Neuronal stem cell (in vitro differentiated cells): ENCODE measurements at places on chromosomes 13 and 19.

- no peak for DNase-seq
Observed at GRCh38 chr19:47714339-47714738, 1.1 kb downstream of the EHD2 start.

GRCh38 chr13:58620176-58620575, 988.6 kb downstream of the PCDH17 start:
- DNase-seq = no peak

GRCh38 chr13:99995589-99996380, 14.2 kb downstream of the ZIC2 start:
- peak; percentile 61 for DNase-seq

- no peak for DNase-seq
Observed at GRCh38 chr19:4264812-4265211, 14.3 kb upstream of the SHD start.

GRCh38 chr13:59689057-59689456, 474.7 kb downstream of the DIAPH3 start:
- DNase-seq = no peak

DNA sequence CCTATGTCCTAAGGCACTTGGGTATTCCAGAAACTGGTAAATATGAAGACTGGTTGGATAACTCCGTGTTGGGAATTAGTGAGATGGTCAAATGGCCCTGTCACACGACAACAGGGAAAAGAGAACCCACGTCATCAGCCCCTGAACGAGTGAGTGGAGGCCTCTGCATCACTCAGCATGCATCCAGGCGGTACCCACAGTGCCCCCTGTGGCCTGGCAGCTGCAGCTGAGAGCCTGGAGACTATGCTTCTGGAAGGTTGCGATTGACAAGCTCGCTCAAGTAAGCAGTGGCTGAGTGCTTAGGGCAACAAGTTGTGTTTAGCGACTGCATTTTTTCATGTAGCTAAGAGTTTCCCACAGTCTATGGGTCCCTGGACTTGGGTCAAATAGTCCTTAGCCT, 55.9 kb downstream of the COL4A2 start:
- DNase-seq = no peak

- no peak for DNase-seq
Observed at GRCh38 chr13:75263741-75264407, 218.1 kb downstream of the TBC1D4 start.

DNA sequence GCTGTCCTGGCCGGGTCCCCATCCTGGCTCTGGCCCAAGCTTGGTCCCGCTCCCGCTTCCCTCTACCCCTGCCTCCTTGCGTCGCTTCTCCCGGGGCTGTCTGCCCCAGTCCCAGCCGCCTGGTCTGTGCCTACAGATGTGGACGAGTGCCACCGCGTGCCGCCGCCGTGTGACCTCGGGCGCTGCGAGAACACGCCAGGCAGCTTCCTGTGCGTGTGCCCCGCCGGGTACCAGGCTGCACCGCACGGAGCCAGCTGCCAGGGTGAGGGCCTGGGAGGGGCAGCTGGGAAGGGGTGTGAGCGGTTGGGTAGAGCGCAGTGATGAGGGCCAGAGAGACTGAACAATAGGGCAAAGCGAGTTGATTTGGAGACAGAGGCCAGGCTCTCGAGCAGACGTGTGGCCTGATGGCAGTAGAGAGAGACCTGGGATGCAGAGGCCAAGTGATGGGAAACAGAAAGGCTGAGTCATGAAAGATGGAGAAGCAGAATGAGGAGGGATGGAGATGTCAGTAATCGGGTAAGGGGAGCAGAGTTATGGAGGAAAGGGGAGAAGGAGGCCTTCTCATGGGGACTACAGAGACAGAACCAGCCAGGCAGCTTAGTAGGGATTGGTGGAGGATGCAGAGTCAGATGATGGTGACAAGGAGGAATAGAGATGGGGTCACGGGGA, 9.4 kb downstream of the LTBP4 start:
- no peak for DNase-seq

- no peak for DNase-seq
Observed at GRCh38 chr13:66578305-66578704, 651.8 kb downstream of the PCDH9 start.

DNA sequence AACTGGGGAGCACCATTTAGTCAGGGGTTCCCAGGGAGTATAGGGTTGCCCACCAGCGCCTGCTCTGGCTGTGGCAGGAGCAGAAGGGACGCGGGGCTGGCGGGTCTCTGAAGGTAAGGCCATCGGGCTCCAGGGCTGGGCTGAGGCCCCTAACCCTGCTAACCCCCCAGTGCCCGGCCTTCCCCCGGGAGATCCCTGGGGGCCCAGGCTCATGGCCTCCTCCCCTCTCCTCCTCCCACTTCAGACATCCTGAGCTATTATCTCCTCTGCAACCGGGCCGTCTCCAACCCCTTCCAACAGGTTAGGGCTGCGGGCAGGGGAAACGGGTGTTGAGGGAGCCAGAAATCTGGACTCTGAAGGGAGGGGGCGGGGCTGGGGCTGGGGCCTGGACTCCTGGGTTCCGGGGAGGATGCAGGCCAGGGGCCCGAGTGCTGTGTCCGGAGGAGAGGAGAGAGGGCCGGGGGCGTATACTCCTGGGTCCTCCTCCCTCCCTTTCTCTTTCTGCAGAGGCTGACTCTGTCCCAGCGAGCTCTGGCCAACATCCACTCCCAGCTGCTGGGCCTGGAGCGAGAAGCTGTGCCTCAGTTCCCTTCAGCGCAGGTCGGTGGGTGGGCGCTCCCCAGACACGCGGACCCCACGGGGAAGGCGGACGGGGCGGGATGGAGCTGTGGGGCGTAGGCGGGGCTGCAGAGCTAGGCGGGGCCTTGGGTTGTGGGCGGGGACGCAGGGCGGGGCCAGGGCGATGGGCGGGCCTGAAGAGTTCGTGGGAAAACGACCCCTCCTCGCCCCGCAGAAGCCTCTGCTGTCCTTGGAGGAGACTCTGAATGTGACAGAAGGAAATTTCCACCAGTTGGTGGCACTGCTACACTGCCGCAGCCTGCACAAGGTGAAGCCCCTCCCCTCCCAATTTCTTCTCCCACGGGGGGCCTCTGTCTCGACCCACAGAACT, 15.3 kb downstream of the TTYH1 start:
- DNase-seq = no peak

- no peak for DNase-seq
Observed at GRCh38 chr19:42129399-42130253, 2.6 kb downstream of the POU2F2 start.

DNA sequence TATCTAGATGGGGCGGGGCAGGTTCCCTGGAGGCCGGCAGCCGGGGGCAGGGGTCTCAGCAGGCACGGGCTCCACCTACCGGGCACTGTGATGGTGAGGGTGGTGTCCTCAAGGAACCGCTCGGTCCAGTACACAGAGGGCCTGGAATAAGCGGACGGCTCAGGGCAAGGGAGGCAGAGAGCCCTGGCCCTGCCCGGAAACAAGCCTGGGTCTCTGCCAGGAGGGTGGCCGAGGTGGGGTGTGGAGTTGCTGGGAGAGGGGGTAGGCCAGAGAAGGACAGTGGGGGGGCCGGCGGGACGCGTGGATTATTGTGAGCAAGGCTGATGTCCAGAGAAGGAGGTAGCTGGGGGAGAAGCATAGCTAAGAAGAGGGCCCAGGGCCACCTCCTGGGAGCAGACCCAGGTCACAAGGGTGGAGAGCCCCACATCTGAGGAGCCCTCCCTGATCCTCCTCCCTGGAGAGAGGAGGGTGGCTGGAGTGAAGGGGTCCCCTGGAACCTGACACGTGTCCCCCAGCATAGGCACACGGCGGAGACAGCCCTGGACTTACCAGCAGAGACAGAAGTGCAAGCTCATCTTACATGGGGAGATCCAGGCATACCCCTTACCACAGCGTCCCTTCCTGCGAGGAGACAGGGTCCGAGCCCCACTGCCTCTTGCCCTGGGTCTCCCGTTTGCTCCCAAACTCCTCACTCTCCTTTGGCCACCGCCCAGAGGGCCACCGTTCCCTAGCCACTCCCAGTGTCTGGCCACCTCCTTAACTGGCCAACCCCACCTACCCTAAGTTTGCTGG, 29.0 kb upstream of the MIER2 start:
- DNase-seq = no peak

DNA sequence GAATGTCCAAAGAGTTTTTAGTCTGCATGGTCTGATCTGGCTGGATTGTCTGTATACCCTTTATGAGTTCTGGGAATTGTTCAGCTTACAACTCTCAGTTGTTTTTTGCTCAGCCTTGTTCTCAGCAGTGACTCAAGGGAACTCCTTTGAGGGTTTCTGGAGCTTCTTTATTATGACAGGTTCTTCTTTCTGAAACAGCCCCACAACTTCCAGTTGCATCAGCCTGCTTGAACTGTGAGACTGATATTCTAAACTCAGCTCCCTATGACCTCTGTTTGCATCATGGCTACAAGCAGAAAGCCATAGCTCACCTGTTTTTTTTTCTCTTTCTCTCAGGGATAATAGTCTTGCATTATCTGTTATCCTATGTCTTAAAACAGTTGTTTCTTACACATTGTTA, 85.0 kb downstream of the TDRD3 start:
- DNase-seq = no peak

GRCh38 chr19:16415806-16416205, 56.0 kb downstream of the EPS15L1 start:
- DNase-seq = no peak

- no peak for DNase-seq
Observed at GRCh38 chr13:35838356-35838755, 292.8 kb downstream of the DCLK1 start.

DNA sequence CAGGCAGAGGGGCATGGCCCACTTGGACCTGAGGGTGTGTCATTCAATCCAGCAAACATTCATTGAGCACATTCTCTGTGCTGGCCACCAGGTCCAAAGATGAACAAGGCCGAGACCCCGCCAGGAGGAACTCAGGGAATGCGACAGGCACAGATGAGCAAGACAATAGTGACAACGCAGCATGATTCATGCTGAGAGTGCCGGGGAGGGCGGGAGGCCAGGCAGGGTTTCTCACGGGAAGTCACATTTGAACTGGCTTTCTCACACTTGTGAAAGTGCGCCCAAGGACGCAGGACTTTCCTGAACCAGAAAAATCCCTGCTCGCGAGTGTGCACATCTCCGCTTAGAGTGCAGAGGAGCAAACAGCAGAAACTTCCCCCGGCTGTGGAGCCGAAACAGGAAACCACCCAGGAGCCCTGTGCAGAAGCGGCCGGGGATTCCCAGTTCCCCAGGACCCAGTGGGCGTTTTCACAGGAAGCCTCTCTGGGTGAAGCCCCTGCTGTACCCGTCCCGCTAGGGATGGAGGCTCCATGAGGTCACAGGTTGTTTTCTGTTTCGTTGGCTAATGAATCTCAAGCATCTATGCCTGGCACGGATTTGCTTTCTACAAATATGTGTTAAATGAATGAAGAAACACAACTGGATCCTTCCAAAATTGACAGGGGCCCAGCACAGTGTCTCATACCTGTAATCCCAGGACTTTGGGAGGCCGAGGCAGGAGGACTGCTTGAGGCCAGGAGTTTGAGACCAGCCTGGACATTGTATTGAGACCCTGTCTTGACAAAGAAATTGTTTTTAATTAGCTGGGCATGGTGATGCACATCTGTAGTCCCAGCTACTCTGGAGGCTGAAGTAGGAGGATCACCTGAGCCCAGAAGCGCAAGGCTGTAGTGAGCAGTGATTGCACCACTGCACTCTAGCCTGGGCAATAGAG, 68.4 kb upstream of the TM9SF2 start:
- DNase-seq = peak; percentile 49

DNA sequence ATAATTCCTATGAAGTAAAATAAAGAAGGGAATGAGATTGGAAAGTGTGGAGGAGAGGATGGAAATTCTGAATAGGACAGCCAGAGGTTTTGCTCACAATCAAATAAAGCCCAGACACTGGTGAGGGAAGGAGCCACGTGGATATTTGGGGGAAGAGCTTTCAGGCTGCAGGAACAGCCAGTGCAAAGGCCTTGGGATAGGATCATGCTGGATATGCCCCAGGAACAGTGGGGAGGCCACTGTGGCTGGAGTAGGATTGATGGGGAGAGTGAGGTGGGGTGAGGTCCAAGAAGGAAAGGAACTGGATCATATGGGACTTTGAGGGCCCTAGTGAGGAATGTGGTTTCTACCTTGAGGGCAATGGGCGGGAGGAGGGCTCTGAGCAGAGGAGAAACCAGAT, 4.1 kb upstream of the FXYD5 start:
- no peak for DNase-seq

- no peak for DNase-seq
Observed at GRCh38 chr19:37987356-37988332, 80.6 kb downstream of the SIPA1L3 start.

DNA sequence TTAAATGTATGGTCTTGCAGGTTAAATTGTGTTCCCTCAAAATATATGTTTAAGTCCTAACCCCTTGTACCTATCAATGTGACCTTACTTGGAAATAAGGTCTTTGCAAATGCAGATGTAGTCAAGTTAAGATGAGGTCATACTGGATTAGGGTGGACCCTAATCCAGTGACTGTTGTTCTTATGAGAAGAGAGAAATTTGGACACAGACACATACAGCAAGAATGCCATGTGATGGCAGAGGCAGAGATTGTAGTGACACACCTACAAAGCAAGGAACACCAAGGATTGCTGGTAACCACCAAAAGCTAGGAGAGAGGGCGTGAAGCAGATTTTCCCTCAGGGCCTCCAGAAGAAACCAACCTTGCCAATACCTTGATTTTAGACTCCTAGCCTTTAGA, 50.2 kb downstream of the LACC1 start:
- DNase-seq = no peak

DNA sequence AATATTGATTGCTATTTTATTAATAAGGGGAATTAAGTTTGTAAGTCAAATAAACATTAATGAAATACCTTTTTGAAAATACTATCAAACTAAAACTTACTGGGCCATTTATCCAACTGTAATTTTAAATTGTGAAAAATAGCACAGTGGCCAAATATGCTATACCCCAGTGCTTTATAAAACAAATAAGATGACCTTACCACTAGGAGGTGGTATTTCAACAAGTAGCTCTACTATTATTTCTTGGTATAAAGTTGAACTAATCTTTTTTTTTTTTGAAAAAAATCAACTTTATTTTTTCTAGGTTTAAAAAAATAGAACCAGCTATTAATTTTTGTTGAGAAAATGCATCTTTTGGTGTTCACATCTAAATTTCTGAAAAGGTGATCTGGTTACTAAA, 14.7 kb downstream of the LACC1 start:
- DNase-seq = no peak

GRCh38 chr19:21566073-21566472, 60.7 kb downstream of the ZNF429 start:
- DNase-seq = no peak

DNA sequence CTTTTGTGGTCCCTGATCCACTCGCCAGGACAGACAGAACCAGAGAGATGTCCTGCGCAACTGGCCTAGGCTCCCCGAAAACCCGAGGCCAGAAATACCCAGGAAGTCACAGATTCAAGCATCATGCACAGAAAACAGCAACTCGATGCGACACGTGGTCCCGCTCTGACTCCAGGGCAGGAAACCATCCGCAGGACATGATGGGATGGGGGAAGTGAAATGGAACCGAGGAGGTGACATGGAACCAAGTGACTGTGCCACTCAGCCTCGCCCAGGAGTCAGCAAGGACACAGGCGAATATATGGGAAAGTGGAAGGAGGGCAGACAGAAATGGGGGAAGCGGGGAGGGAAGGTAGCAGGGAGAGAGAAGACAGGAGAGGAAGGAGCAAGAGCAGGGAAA, 1.1 kb downstream of the ZSCAN18 start:
- DNase-seq = no peak
